Right kidney (tissue), 9 donors: ENCODE measurements at places on chromosomes 6 and 20.

GRCh38 chr6:117601811-117602150 lies 530 bp downstream of the GOPC start:
- DNase-seq = no peak

DNA sequence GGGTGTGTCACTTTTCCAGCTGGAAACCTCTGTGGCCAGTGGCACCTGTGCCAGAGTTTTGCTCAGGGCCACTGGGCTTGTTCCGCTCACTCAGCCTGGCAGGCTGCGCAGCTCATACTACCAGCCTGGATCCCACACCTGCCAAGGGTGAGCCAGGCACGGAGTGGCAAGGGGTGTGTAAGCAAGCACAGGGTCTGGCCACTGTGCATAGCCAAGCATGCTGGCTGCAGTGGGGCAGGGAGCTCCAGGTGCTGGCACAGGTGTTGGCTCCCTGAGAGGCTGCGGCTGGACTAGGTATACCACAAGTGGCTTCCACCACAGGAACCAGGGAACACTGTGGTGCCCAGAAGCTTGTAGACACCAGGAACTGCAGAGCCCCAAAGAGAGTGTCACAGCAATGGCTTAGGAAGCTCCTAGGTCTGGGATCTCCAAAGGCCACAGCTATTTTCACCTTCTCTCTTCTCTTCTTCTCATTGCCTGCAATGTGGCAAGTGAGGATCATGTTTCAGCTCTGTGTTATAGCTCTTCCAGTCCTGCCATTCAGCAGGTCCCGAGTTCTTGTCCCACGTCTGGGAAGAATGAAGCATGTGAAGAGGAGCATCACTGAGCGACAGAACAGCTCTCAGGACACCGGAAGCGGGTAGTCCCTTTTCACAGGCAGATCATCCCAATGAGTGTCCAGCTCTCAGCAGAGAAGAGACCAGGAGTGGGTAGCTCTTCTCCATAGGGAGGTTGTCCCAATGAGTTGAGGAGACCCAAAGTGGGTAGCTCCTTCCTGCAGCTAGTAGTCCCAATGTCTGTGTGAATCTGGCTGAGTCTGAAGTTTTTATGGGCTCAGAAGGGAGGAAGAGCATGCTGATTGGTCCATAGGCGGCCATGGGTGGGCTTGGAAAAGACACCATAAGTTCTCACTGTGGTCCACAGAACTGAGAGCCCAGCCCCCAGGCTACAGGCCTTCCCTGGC lies 41.3 kb downstream of the WASF1 start:
- no peak for DNase-seq

GRCh38 chr6:11734861-11735613 lies 43.6 kb downstream of the ADTRP start:
- no peak for DNase-seq

DNA sequence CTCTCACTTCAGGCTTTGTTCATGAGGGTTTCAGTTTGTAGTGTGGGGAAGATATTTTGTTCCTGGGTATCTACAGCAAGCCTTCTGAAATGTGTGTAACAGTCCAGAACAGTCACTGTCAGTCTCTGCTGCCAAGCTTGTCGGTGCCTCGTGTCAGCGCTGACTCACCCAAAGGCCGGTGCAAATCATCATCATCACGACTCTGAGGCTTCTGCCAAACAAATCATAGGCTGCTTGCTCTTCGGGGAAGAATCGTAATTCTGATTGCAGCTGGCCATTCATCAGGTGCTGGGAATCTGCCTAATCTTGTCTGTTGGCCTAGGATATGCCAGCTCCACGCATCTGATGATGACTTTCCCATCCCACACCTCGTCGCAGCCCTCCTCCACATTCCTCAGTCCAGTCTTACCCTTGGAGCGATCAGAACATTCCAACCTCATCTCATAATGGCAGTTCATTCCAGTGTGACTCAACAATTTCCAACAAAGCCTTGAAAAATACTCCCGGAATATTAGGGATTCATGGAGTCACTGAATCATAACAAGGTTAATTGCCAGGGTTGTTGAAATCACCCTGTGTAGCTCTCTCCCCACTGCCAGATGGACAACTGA lies 40.9 kb downstream of the ALDH8A1 start:
- DNase-seq = no peak

DNA sequence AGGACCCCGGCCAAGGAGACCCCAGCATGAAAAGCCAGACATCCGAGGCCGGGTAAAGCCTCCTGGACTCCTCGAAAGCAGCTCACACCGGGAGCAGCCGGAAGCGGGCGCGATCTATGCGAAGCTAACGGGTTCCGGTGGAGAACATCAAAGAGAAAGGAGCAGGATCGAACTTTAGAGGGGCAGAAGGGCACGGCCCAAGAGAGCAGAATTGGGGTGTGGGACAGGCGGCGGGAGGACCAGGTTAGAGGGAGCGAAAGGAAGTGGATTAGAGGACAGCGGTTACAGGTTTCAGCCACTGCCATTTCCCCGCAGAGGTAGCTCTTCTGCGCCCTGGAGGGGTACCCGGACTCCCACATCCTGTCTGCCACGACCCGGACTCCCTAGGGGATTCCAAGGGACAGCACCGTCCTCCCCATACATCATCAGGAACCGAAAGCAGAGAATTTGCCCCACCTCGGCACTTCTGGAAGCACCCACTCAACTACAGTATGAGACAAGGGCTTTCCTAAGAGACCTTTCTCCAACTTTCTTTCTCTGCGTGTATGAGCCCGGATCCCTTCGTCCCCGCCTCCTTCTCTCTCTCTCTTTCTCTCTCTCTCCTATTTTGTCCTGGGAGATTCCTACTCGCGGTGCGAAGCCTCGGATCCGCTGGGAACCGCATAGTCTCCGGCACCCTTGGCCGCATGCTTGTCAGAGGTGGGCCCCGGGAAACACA lies 507 bp upstream of the VGLL2 start:
- DNase-seq = peak; percentile 76

GRCh38 chr20:23856736-23857135 lies 22.8 kb downstream of the CST5 start:
- DNase-seq = no peak

DNA sequence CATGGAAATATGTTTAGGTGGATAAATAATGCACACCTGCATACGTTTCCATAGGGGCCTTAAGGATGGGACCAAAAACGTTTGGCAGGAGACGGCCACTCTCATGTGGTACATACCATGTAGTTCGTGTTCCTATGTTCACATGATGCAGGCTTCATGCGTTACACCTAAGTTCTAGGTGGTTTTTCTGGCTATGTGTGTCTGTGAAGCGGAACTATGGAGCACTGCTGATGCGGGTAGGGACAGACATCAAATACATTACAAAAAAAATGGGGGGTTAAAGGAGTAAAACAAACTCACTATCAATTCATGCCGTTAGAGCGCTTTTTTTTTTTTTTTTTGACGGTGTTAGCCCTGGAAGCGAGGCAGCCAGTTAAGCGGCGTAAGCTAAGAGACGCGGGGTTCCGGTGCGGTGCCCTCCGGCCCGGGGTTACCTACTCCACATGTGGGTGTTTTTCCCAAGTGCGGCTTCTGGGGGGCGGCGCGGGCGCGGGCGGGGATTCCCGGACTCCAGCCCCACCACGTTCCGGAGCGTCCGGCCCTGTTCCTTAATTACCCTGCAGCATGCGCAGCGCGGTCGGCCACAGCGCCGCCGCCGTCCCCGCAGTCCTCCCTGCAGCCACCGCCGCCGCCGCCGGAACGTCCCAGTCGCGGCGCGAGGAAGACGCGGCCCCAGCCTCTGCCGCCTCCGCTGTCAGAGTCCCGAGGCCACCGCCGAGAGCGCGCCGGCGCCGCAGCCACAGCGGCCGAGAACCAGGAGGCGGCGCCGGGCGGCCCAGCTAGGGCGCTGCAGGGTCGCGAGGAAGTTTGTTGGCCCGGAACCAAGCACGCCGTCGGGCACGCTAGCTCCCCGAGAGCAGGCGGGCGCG lies 648 bp downstream of the COL19A1 start:
- DNase-seq = peak; percentile 79

DNA sequence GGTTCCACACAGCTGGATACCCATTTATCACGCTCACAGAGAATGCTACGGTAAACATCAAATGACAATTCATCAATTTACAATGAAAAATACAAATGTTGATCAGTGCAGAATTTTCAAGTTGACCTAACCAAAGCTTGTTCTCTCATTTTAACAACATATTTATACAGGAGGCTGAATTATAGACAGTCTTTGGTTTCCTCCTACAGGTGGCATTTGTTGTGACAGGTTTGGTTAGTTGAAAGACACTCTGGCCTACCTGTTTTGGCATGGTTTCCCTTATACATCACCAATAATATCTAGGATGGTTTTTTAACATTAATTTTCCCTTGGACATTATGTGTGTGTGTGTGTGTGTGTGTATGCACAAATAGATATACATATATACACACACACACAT lies 642.5 kb upstream of the MMS22L start:
- no peak for DNase-seq

- DNase-seq = no peak
Observed at GRCh38 chr6:2485116-2485515, 239.7 kb upstream of the GMDS start.

- no peak for DNase-seq
Observed at GRCh38 chr6:68196645-68197044, 438.4 kb upstream of the ADGRB3 start.

DNA sequence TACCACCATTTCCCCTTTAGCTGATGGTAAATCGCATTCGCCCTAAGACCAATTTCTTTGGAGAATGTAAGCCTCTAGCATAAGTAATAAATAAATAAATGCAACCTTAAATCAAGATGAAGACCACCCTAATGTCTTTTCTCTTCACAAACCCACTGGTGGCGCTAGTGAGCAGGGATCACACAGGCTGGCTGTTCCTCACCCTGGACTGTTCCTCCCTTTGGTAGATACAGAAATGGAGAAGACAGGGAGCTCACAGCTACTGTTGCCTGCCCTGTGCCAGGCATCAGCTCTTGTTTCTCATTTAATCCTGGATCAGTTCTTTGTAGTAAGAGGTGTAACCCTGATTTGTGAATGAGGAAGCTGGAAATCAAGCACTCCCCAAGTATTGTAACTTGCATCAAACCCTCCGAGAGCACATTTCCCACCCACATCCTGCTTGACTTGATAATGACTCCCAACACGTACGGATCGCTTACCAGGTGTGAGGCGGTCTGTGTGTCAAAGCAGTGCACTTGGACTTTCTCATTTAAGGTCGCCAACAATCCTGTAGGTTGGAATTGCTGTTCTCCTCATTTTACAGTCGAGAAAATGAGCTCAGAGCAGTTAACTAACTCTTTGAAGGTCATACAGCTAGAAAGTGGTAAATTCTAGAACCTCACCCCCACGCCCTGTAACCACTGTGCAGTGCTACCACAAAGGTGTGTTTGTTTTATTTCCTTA lies 236.1 kb downstream of the TSHZ2 start:
- no peak for DNase-seq

DNA sequence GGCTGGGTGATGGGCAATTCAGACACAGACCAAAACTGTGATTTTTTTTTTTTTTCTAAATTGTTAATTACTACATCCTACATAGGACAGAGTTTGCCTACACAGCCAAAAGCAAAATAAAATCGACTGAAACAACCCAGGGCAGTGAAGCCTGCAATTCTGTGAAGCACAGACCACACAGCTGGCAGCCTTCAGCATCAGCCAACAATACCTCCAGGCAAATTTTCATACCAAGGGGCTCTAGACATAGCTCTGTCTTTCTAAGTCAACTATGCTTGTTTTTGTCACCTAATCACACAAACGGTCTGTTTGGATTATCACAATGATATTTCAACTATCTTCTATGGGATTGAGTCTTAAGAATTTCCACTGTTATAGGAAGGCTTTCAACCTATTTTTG lies 17.6 kb downstream of the RMND1 start:
- DNase-seq = no peak

- DNase-seq = peak; percentile 13
Observed at GRCh38 chr6:23073821-23074220, 504.5 kb downstream of the HDGFL1 start.

DNA sequence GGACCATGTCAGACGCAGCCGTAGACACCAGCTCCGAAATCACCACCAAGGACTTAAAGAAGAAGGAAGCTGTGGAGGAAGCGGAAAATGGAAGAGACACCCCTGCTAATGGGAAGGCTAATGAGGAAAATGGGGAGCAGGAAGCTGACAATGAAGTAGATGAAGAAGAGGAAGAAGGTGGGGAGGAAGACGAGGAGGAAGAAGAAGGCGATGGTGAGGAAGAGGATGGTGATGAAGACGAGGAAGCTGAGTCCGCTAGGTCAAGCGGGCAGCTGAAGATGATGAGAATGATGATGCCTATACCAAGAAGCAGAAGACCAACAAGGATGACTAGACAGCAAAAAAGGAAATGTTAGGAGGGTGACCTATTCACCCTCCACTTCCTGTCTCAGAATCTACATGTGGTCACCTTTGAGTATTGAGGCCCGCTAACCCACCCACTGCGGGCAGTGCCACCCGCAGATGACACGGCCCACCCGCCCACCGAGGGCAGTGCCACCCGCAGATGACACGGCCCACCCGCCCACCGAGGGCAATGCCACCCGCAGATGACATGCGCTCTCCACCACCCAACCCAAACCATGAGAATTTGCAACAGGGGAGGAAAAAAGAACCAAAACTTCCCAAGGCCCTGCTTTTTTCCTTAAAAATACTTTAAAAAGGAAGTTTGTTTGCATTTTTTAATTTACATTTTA lies 43.3 kb downstream of the MGME1 start:
- DNase-seq = no peak

DNA sequence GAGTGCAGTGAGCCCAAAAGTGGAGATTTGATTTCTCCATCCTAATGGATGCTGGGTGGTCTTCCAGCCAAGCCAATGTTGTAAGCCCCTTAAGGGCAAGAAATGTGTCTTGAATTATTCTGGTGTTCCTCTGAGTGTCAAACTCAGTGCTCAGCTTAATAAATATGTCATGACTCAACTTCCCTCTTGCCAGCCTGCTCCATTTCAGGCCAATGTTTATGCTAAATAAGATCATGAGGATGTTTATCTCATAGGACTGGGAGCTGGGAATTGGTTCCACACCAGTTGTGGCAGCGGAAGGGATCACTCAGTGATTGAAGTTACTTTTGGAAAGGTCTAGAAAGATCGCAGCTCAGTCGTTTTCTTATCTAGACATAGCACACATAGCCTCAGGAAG lies 90.4 kb upstream of the ISM1 start:
- no peak for DNase-seq
